Mesendoderm (in vitro differentiated cells): ENCODE measurements at places on chromosomes 1 and 21.

- DNase-seq, result peak; percentile 81
Observed at GRCh38 chr1:7752512-7753417, 18.3 kb upstream of the VAMP3 start.

GRCh38 chr1:231091831-231092301 lies 51.8 kb upstream of the FAM89A start:
- peak; percentile 80 for DNase-seq

DNA sequence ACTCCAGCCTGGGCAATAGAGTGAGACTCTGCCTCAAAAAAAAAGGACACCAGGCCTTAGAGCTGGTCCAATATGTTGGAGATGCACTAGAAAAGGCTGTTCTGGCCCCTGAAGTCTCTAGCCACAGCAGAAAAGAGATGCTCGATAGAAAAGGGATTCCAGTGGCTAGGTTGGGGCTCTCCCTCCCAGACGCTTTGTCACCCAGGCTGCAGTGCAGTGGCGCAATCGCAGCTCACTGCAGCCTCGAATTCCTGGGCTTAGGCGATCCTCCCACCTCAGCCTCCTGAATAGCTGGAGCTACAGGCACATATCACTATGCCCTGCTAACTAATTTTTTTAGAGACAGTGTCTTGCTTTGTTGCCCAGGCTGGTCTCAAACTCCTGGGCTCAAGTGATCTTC lies 18.2 kb downstream of the PDZK1 start:
- no peak for DNase-seq

DNA sequence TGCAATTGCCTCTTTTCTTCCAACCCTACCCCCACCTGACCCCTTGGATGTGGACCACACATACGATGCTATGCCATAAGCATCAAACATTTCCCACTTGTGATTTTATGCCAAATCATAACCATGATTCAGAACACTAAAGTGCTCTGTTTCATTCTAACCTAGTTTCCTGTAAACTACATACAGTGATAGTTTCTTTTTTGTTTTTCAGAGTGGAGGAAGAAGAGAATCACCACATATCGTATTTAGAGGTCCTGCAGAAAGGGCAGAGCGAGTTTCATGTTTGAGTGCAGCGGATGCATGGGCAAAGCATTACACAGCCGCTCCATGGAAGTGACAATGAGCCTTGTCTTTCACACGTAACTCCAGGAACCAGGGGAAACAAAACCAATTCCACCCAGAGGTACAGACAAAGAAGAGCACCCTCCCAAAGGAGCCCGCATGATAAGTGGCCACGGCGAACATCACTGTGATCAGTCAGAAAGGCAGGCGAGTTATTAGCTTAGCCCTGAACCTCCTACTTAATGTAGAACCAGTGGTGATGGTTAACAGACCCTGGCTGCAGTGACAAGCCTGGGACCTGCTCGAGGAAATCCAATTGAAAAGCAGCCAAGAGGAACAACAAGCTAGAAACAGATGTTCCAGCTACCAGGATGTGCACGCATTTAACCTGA lies 64.0 kb upstream of the ZNF281 start:
- no peak for DNase-seq

- peak; percentile 36 for DNase-seq
Observed at GRCh38 chr1:147486876-147487656, 54.2 kb upstream of the BCL9 start.

GRCh38 chr1:8910914-8911313 lies 32.4 kb upstream of the ENO1 start:
- no peak for DNase-seq

DNA sequence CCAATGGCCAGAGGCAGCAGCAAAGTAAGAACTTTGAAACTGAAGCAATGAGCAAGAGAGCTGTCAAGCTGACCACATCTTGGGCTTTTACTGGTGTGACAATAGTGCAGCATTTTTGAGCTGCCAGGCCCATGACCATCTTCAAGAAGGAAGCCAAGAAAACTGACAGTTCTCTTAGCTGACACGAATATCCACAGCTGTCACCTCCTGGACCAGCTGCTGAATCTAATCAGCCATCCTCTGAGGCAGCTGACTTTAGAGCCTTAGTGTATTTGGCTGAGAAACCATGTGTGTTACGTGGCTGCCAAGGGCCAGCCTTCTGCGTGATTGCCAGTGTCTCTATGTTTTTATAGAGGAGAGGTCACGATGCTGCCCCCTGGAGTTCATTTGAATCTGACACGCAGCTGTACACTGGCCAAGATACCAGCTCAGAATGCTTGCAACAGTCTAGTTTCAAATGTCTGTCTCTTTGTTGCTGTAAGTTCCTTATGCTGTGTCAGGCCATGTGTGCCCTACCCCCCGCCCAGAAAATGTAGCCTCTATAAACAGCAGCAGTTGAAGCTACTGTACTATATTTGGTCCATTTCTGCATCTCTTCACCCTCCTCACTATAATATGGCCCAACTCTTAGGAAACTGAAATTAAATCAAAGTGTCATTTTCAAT lies 39.7 kb downstream of the PALMD start:
- DNase-seq, result peak; percentile 73

DNA sequence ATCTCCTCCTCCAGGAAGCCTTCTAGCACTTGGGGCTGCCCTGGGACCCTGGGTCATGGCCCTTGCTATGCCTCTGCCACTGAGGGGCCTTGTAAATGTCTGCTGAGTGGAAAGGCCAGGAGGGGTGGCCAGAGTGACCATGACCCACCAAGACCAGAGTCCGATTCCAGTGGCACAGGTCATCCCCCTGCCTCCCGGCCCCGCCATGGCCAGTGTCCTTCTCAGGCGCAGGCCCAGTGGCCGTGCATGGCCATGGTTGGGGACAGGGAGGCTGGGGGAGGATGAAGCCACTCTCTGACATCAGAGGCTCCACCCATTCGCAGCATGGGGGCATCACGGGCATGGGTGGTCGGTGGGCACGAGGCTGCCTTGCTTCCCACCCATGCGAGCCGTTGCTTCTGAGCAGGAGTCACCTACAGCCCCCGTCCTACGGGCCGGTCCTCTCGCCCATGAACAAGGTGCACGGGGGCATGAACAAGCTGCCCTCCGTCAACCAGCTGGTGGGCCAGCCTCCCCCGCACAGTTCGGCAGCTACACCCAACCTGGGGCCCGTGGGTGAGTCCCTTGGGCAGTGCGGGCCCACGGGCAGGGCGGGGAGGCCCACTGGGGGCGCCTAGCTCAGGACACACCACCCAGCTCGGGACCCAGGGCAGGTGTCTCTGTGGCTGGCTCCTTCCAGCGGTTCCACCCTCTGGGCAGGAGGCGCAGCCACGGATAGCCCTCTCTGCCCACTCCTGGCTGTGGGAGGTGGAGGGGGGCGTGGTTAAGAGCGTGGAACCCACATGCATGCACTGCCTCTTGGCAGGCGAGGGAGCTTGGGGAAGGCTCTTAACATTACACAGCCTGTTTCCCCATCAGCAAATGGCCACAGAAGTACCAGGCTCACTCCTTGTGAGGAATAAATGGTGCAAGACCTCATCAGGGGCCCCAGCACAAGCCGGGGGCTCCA lies 22.4 kb upstream of the CCDC27 start:
- DNase-seq, result no peak

GRCh38 chr1:211932933-211933254 lies 102.3 kb upstream of the LPGAT1 start:
- no peak for DNase-seq

- no peak for DNase-seq
Observed at GRCh38 chr1:171699531-171699930, 42.3 kb downstream of the VAMP4 start.

DNA sequence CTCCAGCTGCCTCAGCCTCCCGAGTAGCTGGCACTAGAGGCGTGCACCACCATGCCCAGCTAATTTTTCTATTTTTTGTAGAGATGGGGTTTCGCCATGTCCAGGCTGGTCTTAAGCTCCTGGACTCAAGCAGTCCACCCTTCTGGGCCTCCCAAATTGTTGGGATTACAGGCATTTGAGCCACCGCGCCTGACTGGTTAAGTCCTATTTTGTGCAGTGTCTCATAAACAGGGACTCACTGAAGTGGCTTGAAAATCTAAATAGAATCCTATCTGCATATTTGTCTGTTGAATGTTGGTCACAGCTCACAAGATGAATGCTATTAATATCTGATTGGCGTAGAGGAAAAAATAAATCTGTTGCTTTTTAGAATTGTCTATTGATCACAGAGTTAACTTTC lies 5.9 kb upstream of the CHAF1B start:
- DNase-seq, result no peak
